ENCODE measurements at places on chromosomes 7 and 10.

GRCh38 chr7:128125816-128126215 is 94.6 kb upstream of the LRRC4 start:
- H3K27ac ChIP-seq: no peak overlapping the region
- no peak for DNase-seq
- H3K4me1 ChIP-seq: no peaks in the 10 kb centered on the region

DNA sequence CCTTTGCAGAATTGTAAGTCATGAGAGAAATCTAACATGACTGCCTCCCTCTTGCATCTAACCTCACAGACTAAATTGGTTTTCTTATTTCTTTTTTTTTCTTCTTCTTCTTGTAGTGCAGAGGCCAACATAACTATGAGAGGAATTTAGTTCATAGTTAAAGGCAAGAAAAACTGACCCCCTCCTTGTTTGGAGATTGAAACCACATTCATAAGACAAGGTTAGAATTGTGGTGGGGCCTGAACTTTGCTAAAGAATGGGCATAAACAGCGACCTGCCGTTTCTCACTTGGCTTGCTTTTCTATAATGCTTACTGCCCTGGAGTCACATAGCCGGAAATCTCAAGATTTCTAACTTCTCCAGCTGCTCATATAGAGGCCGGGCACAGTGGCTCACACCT is 2.4 kb upstream of the POLM start:
- H3K36me3 ChIP-seq: no peaks in the 10 kb centered on the region
- no peak overlapping the region for H3K27ac ChIP-seq
- H3K4me1 ChIP-seq: no peaks in the 10 kb centered on the region

DNA sequence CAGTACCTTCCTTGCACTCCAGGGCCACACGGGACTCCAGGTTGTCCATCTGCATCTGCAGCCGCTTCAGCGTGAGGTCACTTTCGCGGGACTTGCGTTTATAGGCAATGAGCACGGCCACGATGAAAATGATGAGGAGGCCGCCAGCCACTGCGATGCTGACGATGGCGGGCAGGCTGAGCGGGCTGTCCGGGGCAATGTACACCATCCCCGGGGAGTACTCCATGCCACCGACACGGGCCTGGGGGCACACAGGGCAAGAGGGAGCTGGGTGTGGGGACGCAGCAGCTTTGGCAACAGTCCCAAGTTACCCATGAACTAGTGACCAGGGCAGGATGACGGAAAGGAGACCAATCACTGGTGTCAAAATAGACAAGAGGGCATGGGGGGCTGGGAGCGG is 396.6 kb downstream of the PLXNA4 start:
- no peaks in the 10 kb centered on the region for H3K27me3 ChIP-seq
- H3K4me1 ChIP-seq: no peaks in the 10 kb centered on the region
- DNase-seq: no peak
- no peaks in the 10 kb centered on the region for H3K36me3 ChIP-seq
- H3K27ac ChIP-seq: no peak overlapping the region

DNA sequence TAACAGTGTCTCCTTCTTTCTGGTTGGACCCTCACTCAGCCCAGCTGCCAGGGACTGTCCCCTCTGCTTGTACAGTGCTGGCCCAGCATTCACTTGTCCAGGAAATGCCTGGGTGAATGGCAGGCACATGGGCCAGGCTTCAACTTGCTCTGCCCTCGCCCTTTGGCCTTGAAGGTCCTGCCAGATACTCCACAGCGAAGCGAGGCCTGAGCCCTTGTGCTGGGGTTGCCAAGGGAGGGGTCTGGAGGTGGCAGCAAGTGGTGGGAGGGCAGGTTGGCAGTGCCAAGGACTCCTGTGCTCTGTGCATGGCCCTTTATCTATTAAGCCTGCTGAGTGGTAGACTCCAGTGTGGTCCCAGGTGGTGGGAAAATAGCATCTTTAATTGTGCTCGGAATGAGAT is 75.7 kb downstream of the CDH23 start:
- DNase-seq: no peak
- H3K36me3 ChIP-seq: no peaks in the 10 kb centered on the region
- H3K4me3 ChIP-seq: no peak overlapping the region
- peaks cover 43% of the 10 kb centered on the region for H3K27me3 ChIP-seq
- H3K27ac ChIP-seq: no peak overlapping the region
- no peaks in the 10 kb centered on the region for H3K4me1 ChIP-seq

DNA sequence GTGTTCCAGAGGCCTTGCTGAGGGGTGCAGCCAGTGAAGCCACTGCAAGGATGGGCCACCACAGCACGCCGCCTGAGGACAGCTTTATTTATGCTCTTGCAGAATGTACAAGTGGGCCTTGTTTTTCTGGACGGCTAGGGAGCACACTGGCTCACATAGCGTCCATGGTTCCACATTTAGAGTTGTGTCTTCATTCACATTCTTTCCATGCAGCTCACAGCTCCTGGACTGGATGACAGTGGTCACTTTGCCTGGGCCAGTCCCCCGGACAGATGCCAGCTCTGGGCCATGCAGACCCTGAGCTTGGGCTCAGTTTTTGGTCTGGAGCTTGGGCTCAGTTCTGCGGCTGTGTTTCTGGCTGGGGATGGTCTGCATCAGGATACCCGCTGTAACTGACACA is 2.6 kb upstream of the C10orf71 start:
- H3K4me3 ChIP-seq: no peak overlapping the region
- peaks cover 8% of the 10 kb centered on the region for H3K4me1 ChIP-seq
- H3K27ac ChIP-seq: no peak overlapping the region
- no peaks in the 10 kb centered on the region for H3K27me3 ChIP-seq
- DNase-seq: no peak
- no peaks in the 10 kb centered on the region for H3K36me3 ChIP-seq

GRCh38 chr7:1503390-1503789 is 799 bp downstream of the INTS1 start:
- DNase-seq: no peak
- no peaks in the 10 kb centered on the region for H3K27me3 ChIP-seq
- peak overlapping the region; percentile 96 for H3K4me3 ChIP-seq
- H3K4me1 ChIP-seq: peaks cover 9% of the 10 kb centered on the region
- H3K27ac ChIP-seq: no peak overlapping the region

DNA sequence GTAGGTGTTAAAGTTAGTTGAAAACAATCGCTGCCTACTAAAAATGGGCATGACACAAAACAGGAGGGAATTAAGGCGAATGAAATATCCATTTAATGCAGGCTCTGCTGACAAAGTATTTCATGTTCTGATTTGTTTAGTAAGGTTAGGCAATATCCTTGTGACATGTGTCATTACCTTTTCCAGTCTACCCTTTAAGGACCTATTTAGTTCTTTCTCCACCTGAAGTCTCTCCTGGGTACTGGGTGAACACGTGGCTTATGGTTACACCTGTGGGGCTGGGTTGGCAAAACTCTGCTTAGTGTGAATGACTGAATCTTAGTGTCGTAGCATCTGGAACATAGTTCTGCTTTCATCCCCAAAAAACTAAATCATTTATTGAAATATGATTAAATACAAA is 313.5 kb downstream of the CCDC3 start:
- no peaks in the 10 kb centered on the region for H3K36me3 ChIP-seq
- no peaks in the 10 kb centered on the region for H3K4me1 ChIP-seq
- no peak overlapping the region for H3K27ac ChIP-seq

- no peak for DNase-seq
- H3K36me3 ChIP-seq: no peaks in the 10 kb centered on the region
- H3K4me3 ChIP-seq: no peak overlapping the region
- no peak overlapping the region for H3K27ac ChIP-seq
Observed at GRCh38 chr10:100715445-100716385, 29.7 kb upstream of the PAX2 start.

DNA sequence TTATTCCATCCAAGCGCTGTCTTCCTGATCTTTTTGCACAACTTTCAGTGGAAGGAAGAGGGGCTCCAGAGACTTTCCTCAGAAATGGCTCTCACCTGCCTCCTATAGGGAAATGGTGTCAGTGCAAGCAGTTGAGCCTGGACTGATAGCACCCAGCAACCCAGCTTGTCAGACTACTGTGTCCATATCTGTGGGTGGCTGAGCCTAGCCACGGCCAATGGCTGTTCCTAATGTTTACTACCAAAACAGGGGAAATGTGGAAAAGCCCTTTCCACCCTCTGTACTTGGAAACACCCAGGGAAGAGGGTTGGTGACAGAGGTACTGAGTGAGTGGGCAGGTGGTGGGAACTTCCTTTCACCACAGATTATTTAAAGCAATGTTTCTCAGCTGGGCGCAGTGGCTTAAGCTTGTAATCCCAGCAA is 4.3 kb upstream of the YKT6 start:
- H3K4me1 ChIP-seq: no peaks in the 10 kb centered on the region
- no peaks in the 10 kb centered on the region for H3K36me3 ChIP-seq
- H3K4me3 ChIP-seq: no peak overlapping the region
- no peaks in the 10 kb centered on the region for H3K27me3 ChIP-seq
- no peak overlapping the region for H3K27ac ChIP-seq
- peak; percentile 24 for DNase-seq

DNA sequence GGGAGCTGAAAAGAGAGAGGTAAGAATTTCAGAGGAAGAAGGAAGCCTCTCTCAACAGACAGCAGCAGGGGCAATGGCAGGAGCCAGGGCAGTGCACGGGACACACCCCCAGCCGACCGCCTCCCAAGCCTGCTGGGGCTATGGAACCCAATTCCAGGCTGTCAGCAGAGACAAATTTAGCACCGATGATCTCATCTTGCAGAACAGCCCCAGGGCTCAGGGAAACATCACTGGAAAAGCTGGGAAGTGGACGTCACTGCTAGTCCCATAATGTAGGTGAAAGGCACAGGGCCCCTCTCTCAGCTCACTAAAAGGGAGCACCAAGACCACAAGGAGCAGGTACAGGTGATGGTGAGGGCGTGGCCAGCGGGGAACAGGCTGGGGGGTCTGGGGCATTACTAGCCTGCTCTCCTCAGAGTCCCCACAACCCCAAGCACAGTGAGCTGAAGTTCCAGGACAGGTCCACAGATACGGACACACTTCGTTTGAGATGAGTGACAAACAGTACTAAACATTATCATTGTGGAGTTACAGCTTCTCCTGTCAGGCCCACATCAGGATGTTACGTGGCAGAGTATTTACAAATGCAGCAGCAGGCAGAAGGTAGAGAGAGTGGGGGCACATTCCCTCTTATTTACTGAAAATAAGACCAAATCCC is 103.7 kb downstream of the PLXNA4 start:
- H3K4me1 ChIP-seq: no peaks in the 10 kb centered on the region
- no peak overlapping the region for H3K27ac ChIP-seq
- no peaks in the 10 kb centered on the region for H3K36me3 ChIP-seq
- no peak for DNase-seq

All from MM.1S (cell line).